ENCODE measurements at places on chromosomes 1 and 21.

DNA sequence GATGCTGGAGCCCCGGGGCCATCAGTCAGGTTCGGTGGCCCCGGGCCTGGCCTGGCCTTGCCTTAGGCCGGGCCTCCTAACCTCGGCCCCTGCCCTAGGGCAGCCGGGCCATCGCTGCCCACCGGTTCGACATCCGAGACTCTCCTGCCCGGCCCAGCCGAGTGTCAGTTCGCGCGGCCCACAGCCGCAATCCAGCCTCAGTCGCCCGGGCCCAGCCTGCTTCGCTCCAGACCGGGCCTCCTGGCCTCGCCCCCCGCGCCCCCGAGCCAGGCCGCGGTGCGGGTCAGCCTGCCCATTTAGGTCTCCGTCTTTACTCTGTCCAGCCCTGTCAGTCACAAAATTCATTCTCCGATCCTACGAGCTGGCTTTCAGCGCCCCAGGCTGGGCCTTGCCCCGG lies 777 bp downstream of the LRRC41 start:
- H3K27ac ChIP-seq, result peak overlapping the region; percentile 99
- H3K4me1 ChIP-seq, result peaks cover 33% of the 10 kb centered on the region
- H3K36me3 ChIP-seq, result peaks cover 19% of the 10 kb centered on the region
- H3K4me3 ChIP-seq, result peak overlapping the region; percentile 100

DNA sequence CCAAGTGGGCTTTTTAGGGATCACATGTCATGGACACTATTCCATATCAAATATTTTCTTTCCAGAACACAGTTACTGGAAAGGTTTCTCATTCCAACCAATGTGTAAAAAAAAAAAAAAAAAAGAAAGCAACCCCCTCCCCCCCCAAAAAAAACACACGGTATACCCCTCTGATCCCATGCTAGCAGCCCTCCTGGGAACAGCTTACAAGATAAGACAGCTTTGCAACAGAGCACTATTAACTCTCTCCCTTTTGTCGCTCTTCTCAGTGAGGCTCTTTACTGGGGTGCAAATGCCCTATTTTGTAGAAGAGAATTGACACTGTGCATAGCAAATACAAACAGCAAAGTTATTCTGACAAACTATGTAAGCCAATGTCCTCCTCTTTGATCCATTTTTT lies 161.2 kb downstream of the NTMT2 start:
- H3K27ac ChIP-seq, result no peak overlapping the region
- no peaks in the 10 kb centered on the region for H3K4me1 ChIP-seq
- no peak for DNase-seq
- peaks cover 3% of the 10 kb centered on the region for H3K27me3 ChIP-seq
- H3K36me3 ChIP-seq, result no peaks in the 10 kb centered on the region

DNA sequence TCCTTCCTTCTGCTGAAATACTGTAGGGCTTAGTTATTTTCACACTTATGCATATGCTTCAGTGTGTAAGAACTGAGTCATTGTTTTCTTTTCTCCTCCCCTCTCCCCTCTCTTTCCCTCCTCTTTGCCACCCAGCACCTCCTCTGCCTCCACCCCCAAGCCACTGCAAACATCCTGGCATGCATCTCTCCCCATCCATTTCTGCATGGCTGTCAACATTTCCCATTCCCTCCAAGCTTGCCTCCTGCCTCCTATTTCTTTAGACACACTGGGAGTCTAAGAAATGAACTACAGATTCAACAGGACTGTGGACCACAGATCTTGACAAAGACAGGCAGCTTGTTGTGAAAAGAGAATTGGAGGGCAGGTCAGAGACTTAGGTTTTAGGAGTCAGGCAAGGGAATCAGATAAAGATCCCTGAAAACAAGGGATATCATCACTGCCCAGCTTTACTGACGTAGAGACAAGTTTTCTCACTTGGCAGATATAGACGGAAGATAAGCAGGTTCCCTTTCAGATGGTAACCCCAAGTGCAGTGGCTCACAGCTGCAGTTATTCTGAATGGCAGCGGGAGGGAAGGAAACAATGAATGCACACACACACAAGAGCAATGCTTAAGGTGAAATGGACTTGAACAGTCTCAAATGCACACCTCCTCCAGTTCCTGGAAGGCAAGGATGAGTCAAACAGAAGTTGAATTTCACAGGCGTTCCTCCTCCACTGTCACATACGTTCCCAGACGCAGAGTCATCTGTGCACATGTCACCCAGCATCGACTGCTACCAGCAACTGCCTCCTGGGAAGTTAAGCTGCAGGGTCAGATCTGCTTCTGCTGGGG lies 56.1 kb downstream of the HIVEP3 start:
- H3K27me3 ChIP-seq, result no peaks in the 10 kb centered on the region
- peak overlapping the region; percentile 90 for H3K27ac ChIP-seq
- peaks cover 47% of the 10 kb centered on the region for H3K4me1 ChIP-seq
- peak overlapping the region; percentile 50 for H3K4me3 ChIP-seq
- peak; percentile 51 for DNase-seq

DNA sequence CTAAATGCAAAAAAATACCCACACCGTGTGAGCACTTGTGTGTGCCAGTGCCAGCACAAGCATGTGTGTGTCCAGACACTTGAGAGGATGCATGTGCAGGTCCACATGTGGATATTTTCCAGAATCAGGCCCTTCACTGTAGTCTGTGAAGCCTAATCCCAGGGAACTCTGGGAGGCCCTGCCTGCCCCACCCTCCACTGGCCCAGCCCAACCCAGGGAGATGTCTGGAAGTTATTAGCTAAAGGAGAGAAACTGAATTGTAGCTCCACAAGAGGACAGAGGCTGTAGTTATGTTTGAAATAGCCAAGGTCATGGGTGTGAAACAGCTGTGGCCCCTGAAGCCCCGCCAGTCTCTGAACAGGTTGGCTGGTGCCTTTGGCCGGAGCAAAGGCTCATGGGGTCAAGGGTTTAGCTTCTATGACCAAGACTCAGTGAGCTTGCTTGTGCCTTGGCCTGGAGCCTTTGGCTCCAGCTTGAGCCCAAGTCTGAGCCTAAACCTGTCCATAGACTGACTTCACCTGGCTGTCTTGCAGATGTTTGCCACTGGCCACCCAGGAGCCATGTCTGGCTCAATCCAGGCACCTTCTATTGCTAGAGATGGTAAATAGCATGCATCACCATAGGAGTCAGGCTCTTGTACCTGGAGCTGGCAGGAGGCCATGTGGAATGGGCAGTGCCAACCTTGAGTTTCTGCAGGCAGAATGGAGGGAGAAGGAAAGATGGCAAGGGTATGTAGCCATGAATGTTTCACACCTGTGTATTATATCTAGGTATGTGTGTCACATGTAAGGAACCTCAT lies 69.9 kb downstream of the TMEM53 start:
- peaks cover 3% of the 10 kb centered on the region for H3K27me3 ChIP-seq
- H3K4me1 ChIP-seq, result no peaks in the 10 kb centered on the region
- no peaks in the 10 kb centered on the region for H3K36me3 ChIP-seq
- no peak overlapping the region for H3K4me3 ChIP-seq
- DNase-seq, result no peak

DNA sequence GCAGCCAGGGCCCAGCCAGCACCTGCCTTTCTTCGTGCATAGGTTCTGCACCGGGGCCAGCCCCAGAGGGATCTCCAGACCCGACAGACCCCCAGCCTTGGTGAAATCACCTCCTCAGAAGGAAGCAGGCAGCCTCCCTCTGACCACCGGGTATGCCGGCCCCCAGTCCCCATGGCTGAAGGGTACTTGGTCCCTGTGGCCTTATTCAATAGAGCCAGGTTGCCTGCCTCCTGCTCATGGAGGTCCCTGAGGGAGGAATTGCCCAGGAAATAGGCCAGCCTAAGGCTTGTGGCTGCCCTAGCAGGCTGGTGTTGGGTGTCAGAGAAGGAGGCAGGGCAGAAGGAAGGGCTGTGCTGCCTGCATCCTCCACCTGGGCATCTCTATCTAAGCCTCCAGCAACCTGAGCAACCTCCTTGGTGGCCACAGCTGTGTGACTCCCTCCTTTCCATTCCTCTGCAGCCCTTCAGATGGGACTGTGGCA lies 338.2 kb upstream of the VAMP3 start:
- DNase-seq, result no peak
- no peaks in the 10 kb centered on the region for H3K4me1 ChIP-seq
- no peak overlapping the region for H3K27ac ChIP-seq
- no peaks in the 10 kb centered on the region for H3K36me3 ChIP-seq
- no peaks in the 10 kb centered on the region for H3K27me3 ChIP-seq

DNA sequence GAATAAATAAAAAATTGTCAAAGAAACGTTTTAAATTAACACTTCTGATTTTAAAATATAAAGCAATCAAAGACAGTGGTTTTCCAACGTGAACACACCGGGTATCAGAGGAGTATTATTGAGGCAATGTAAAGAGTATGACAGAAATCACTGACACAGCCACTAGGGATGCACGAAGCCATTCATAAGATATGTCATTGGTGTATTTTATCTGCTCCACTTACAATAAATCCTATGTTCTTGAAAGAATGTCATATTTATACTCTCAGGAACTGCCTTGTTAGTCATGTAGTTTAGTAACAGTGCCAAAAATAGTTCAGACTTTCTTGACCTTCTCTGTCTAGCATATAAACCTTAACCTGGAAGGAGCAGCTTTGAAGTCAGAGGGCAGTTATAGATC lies 835.0 kb upstream of the NCAM2 start:
- no peaks in the 10 kb centered on the region for H3K27me3 ChIP-seq

DNA sequence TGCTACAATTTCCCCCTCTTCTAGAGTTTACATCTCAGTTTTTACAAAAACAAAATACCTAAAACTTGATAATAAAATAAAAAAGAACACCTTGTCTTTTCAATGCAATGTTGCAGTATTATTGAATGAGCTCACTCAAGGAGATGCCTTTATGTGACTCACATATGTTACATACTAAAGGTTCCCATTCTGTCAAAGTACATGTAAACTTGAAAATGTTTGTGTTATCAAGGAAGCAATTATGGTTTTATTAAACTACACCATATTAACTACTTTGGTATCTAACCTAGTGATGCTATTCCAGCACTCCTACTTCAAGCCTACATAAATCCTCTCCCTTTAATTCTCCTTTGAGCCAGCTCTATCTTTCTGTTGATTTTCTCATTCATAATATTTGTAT lies 658.3 kb downstream of the PTPRC start:
- H3K27ac ChIP-seq, result no peak overlapping the region
- no peak for DNase-seq
- peaks cover 9% of the 10 kb centered on the region for H3K27me3 ChIP-seq
- no peaks in the 10 kb centered on the region for H3K36me3 ChIP-seq

DNA sequence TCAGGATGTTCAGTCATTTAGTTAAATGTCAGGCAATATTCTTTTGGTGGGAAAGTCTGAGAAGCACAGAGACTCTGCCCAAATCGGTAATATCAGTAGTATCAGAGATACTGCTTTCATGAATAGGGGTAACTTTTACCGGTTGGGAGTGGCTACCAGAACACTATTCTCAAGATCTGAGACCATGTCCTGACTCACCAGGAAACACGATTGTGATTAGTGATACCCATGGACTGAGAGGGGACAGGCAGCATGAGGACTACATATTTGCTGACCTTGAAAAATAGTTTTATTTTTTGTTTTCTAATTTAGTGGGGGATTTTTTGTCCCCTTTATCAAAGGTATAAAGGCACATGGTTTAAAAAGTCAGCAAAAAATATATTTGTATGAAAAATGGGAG lies 76.0 kb upstream of the NEK2 start:
- H3K4me1 ChIP-seq, result no peaks in the 10 kb centered on the region
- H3K27me3 ChIP-seq, result no peaks in the 10 kb centered on the region
- H3K36me3 ChIP-seq, result peaks cover 15% of the 10 kb centered on the region

GRCh38 chr1:185045814-185046492 lies 595 bp downstream of the RNF2 start:
- DNase-seq, result peak; percentile 21
- H3K27ac ChIP-seq, result peak overlapping the region; percentile 62
- peak overlapping the region; percentile 89 for H3K4me3 ChIP-seq
- peaks cover 29% of the 10 kb centered on the region for H3K4me1 ChIP-seq

DNA sequence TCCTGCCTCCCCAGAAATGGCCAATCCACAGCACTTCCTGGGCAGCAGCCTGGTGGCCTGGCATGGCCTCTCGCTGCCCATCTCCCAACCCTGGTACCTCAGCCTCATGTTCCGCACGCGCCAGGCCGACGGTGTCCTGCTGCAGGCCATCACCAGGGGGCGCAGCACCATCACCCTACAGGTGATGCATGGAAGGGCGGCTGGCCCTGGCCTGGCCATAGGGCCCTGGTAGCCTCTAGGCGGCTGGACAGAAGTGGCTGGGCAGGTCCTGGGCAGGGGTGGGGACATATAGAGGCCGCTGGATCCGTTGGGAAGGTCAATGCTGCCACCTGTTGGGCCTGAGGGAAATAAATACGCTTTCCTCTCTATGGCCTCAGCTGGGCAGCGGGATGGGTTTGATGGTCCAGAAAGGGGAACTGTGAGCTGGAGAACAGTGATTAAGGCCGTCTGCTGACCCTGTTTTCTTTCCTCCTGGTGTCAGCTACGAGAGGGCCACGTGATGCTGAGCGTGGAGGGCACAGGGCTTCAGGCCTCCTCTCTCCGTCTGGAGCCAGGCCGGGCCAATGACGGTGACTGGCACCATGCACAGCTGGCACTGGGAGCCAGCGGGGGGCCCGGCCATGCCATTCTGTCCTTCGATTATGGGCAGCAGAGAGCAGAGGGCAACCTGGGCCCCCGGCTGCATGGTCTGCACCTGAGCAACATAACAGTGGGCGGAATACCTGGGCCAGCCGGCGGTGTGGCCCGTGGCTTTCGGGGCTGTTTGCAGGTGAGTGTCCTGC lies 14.4 kb downstream of the CELSR2 start:
- H3K27ac ChIP-seq, result peak overlapping the region; percentile 49
- no peaks in the 10 kb centered on the region for H3K36me3 ChIP-seq
- DNase-seq, result peak; percentile 71
- no peaks in the 10 kb centered on the region for H3K4me1 ChIP-seq
- no peak overlapping the region for H3K4me3 ChIP-seq

DNA sequence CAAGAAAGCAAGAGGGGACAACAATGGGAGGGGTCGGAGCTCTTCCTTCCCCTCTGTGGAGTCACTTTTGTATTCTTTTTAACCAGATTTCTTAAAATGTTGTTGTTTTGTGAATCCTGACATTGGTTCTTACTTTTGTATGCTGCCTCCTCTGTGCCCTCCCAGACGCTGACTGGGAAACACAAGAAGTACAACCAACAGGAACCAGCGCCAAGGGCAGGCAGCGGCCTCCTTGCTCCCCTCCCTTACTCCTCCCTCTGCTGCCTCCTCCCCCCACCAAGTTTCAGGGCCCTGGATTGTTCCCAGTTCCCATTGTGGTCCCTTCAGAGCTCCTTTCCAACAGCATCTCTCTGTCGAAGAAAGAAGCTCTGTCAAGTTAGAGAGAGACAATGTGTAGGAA lies 111.1 kb downstream of the BRINP2 start:
- H3K36me3 ChIP-seq, result no peaks in the 10 kb centered on the region
- H3K27me3 ChIP-seq, result no peaks in the 10 kb centered on the region
- H3K4me3 ChIP-seq, result no peak overlapping the region
- H3K4me1 ChIP-seq, result no peaks in the 10 kb centered on the region

DNA sequence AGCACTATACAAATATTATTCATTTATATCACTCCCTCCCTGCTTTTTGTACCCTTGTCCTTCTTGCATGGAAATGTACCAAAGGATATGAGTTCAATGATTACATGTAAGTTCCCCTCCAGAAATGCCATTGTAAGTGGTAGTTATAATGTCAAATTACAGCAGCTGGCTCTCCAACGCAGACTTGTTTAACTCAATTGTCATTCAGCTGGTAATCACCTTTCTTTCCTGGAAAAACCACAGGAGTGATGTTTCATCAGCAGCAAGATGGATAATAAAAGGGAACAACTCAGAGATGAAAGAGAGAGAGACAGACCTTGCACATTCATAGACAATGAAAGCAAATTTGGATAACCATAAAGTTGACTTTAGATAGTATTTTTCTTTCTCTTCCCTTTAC lies 578.6 kb upstream of the PBX1 start:
- no peaks in the 10 kb centered on the region for H3K4me1 ChIP-seq
- no peak overlapping the region for H3K27ac ChIP-seq
- no peaks in the 10 kb centered on the region for H3K36me3 ChIP-seq
- H3K27me3 ChIP-seq, result no peaks in the 10 kb centered on the region
- H3K4me3 ChIP-seq, result no peak overlapping the region
- no peak for DNase-seq
